ENCODE measurements at places on chromosomes 1 and 21.

- DNase-seq: no peak
Observed at GRCh38 chr1:215458562-215458961, 108.5 kb upstream of the KCTD3 start.

DNA sequence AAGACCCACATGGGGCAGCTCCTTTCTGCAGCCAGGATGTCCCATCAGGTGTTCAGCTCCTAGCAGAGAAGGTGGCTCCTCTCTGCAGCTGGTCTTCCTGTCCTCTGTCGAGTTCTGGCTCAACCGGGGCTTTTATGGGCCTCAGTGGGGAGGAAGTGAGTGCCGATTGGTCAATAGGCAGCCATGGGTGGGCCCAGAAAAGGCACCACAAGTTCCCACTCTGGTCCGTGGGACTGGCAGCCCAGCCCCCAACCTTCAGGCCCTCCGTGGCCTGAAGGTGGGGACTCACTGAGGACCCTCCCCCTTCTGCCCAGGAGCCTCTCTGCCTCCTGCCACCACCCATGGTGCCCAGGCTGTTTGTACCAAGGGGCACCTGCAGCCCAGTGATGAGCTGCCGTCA lies 161.7 kb upstream of the DUSP10 start:
- DNase-seq: no peak

DNA sequence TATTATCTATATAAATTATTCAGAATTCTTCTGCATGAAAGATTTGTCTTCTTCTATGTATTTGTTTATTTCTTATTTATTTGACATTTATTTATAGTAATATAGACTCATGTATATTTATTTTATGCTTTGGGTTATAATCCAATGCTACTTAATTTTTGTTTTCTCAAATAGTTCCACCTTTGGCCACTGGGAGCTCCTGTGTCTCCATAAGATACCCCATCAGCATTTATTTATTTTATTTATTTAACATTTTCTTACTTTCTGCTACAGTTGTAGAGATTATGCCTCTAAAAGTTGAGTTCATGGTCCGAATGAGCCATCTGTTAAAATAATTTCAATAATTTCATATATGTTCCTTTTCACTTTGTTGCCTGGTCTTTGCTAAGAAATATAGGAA lies 289.4 kb downstream of the ADGRL2 start:
- DNase-seq: no peak

GRCh38 chr1:176522310-176522845 lies 59.4 kb downstream of the PAPPA2 start:
- DNase-seq: no peak

DNA sequence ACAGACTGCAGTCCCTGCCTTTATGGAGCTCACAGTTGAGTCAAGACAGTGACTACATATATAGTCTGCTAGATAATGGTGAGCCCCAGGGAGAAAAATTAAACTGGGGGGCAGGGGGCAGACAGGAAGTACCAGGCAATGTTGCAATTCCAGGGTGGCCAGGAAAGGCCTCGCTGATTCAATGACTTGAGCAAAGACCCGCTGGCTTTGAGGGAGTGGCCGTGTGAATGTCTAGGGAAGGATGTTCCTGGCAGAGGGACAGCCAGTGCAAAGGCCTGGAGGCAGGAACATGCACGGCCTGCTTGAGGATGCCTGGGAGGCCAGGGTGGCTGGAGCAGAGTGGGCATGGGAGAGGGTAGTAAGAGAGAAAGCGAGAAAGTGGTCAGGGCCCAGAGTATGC lies 23.0 kb upstream of the EPHA8 start:
- no peak for DNase-seq

- DNase-seq: no peak
Observed at GRCh38 chr1:219563568-219563967, 49.3 kb downstream of the ZC3H11B start.

GRCh38 chr1:179814546-179814838 lies 63.1 kb downstream of the TOR1AIP2 start:
- DNase-seq: no peak

DNA sequence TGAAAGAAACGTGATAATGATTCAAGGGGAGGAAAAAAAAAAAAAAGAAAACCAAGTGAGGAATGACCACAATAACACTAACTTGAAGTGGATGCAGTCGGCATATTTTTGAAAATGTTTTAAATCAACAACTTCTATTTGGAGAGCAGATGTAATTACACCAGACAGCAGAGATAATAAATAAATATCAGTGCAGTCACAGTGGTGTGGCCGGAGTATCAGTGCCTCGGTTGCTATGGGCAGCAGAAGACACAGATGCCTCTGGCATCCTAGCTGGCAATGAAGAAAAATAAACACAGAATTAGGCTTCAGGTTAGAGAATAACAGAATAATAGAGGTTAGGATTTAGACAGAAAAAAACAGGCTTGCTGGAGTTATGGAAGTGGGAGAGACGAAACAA lies 888.3 kb downstream of the LTN1 start:
- DNase-seq: no peak

GRCh38 chr1:162710780-162711465 lies 78.7 kb downstream of the DDR2 start:
- DNase-seq: no peak

DNA sequence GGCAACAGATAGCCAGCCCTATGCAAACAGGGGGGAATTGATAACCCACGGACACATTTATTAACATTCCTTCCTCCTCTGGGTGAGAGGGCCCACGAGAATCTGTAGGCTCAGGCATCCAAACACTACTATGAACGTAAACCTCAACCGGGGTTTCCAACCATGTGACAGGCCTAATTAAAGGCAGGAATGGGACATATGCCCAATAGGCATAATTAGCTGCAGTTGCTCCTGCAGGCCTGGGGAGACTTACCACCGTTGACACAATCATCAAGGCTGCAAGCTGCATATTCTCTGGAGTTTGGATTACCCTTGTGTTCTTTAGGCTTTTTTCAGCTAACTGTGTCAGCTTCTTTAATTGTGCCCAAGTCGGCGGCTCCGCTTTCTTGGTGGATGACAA lies 22.2 kb upstream of the GBP1 start:
- no peak for DNase-seq

DNA sequence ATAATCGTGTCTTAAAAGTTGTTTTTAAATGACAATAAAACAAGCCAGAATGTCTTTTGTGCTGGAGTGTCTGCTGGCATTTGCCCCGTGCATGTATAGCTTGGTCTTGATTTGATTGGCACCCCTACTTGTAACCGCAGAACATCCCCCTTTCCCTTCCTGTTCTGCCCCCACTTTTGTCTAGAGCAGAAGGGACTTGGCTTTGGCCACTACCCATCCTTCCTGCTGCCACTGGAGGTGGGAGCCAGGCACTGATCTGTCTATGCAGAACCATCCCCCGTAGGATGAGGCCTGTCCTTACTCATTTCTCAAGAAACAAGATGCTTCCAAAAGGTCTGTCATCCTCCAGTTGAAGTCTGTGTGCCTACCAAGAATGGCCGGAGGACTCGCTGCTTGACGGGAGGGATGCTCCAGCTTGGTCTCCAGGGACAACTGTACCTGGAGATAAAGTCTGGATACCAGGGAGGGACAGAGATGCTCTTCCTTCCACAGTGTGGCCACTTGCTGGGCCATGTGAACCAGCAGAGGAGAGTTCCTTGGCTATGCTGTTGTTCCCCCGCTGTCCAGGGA lies 1.1 kb upstream of the SLC27A3 start:
- DNase-seq: no peak

DNA sequence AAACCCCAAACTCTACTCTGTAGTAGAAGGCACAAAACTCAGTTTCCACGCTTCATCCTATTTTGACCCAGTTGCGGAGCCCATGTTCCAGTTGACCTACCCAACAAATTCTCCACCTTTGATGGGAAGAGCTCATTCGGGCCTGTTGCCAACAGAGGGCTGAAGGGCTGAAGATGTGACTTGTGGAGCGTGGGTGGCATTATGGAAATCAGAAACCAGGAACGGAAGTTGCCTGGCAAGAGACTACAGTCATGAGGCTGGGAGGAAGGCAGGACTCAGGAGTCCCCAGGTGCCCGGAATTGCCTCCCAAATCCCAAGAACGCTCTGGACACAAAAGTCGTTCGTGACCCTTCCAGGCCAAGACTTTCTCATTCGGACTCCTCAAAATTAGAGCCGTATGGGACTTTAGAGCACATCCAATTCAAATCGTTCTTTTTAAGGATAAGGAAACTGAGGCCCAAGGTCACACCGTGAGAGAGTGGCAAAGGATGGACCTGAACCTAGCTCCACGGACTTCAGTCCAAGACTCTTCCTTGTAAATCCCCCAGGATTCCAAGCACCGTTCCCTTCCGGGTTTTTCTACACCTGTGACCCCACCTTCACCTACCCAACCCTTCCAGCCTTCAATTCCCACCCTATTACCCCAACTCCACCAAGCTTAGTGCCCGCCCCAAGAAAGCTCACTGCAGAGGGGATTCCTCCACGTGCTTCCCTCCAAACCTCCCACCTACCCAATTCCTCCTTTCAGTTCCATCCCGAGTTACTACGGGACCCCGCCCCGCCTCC lies 739 bp downstream of the SMG5 start:
- DNase-seq: no peak

DNA sequence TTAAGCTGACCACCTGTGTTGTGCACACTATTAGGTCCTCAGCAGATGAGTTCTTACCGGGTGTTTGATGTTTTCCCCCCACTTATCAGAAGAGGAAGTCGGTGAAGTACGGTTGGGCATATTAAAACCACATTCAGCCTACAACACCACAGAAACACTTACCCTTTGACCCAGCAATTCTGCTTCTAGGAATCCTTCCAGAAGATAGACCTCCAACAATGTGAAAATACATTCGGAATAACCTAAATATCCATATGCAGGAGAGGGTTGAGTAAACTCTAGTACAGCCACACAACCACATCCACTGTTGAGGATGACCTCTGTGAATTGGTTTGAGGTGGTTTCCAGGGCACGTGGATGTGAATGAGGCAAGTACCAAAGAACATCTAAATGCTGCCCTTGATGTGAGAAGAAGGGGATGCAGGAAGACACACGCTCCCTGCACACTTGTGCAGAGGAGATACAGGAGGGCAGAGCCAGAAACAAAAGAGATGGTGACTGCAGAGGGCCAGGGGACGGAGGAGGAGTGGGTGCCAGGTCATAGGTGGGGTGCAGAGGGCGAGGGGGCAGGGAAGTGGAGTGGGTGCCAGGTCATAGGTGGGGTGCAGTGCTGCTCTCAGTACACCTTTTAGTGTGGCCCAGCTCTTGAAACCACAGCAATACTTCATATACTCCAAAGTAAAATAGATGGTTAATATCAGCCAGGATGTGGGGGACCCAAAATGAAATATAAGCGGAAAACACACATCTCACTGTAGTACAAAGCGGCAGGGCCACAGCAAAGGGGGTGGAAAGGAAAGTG lies 12.8 kb downstream of the ADARB1 start:
- DNase-seq: no peak

GRCh38 chr1:241985787-241986186 lies 13.1 kb downstream of the MAP1LC3C start:
- DNase-seq: no peak

DNA sequence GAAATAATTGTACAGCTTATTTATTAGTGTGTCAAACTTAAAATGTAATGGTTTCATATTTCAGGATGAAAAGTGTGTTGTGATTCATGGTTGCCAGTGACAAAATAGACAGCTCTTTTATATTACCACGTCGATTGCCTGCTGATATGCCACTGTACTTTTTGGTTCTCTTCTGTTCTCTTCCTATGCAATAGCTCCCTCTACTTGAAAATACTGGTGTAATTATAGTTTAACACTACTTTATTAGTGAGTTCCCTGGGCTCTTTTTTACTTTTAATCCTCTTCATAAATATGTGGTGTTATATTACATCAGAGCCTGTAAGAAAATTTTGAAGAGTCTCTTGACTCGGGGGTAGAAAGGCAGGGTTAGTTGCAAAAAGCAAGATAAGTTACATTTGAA lies 111.3 kb downstream of the PATJ start:
- no peak for DNase-seq

DNA sequence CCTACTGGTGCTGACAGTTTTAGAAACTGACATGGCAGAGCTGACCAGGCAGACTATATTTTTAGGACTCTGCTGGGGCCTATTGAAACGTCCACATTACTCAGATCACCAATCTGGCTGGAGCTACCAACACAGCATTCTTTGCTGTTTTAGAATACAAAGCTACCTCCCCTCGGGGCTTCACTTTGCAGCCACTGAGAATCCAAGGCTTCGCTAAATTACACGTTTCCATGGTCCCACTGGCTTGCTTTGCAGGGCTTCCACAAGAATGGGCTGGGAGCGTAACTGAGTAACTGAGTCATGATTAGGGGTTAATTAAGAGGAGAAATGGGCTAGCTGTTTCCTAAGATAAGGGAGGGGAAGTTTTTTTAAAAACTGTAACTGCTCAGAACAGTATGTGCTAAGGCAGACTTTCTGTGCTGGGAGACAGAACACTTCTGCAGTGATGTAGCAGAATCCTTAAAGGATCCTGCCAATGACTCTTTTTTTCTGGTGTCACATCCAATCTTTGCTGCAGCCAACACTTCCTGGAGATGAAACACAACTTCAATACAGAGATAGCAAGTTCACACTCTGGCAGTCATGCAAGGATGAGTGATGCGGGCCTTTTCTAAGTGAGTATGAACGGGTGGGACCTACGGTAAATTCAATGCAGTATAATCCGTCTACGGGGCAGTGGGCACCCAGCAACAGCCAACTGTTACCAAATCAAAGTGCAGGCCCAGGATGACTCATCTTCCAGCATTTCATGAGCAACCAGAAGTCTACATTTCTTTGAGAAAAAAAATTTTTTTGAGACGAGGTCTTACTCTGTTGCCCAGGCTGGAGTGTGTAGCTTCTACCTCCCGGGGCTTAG lies 21.5 kb downstream of the NDUFS5 start:
- DNase-seq: no peak

DNA sequence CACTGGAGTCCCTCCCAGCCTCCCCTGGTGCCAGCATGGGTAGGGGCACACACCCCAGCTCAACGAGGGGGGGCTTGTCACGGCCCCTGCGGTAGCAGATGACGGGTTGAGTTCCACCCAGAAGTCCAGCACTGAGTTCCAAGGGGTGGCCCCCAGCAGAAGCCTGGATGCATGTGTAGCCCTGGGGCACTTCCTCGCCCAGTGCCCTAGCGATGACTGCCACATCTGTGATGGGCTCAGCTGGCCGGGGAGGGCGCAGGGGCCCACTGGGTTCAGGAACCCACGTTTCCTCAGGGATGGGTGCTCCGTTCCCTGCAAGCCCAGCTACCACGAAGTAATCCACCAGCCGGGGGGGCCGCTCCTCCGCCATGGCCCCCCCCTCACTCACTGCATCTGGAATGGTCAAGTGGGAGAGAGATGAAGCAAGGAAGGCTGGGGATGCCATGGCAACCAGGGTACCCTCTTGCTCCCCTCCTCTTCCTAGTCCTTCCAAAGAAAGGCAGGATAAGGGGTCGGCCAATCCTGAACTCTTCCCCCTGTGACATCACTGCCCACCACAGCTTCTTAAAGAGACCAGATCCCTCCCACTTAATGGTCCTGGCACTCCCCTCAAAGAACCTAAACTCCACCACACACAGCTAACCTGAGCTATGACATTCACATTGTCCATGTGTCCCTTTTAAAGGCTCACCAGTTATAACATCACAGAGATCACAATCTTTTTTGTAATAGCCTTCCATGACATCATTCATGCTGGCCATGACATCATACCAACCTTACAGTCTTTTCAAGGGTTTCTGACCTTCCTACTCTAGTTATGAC lies 2.3 kb downstream of the DENND4B start:
- no peak for DNase-seq
